ENCODE measurements at places on chromosomes 16 and 17.

DNA sequence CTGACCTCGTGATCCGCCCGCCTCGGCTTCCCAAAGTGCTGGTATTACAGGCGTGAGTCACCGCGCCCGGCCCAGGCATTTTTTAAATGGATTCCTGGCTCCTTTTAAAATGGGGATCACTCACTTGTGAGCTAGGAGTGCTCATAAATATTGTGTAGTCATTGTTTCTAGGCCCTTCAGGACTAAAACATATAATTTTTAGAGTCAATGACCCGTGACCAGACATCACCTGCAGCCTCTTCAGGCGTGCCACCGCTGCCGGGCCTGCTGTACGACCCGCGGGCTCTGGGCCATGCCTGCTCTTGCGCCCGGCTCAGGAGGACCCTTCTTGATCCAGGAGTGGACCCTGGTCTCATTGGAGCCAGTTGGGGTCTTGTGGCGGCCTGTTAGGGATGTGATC is 30.8 kb downstream of the EFCAB5 start:
- no peak for DNase-seq

DNA sequence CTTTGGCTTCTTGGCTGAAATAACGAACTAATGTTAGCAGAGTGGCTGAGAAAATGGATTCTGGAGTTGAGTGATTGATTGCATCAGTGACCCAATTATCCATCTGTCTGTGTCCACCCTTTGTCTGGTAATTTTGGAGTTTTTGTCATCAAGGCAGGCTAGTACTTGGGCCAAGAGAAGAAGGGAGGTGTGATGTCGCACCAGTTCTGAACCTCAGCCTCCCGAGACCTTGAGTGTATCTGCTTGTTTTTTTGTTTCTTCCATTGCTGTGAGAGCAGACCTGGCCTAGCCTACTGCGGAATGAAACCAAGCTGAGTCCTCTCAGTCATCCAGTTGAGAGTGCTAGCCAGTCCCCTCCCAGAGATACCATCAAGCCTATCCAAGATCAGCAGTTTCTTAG is 4.5 kb downstream of the ABCA8 start:
- no peak for DNase-seq

DNA sequence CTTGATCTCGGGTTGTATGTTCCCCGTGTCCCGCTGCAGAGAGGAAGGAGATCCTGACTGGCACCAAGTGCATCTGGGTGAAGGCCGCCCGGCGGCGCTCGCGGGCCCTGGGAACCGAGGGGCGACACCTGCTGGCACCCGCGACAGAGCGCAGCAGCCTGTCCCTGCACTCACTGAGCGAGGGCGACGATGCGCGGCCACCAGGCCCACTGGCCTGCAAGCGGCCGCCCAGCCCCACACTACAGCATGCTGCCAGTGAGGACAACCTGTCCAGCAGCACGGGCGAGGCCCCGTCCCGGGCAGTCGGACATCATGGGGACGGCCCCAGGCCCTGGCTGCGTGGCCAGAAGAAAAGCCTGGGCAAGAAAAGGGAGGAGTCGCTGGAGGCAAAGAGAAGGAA is 7.5 kb downstream of the BTBD17 start:
- no peak for DNase-seq

DNA sequence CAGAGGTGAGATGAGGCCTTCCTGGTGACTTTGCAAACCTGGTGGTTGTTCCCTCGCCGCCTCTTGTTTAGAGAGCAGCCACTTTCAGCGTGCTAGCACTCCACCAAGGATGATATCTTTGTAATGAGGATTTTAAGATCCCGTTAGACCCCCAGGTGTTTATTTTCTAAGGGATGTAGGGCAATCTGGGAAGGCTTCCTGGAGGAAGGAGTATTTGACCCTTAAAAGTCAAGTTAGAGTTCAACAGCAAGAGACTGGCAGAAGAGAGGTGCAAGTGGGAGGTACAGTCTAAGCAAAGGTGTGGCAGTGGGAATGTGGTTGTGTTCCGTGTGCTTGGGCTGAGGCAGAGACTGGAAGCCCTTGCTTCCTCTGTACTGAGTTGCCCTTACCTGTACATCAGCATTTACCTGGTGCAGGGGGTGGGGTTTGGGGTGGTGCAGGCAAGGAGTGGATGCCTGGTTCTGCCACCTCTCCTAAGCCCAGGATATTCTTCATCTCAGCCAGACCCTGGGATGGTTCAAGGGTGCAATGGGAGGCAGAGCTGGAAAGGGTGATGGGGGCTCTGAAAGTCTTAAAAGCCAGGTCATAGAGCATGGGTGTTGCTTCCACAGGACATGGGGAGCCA is 83.6 kb downstream of the SDR42E1 start:
- no peak for DNase-seq

GRCh38 chr17:58516644-58517377 is 2.4 kb upstream of the MTMR4 start:
- DNase-seq: no peak

- DNase-seq: no peak
Observed at GRCh38 chr17:71593078-71593477, 527.7 kb upstream of the SOX9 start.

All from hematopoietic multipotent progenitor cell (in vitro differentiated cells).